ENCODE measurements at places on chromosomes 3 and 15.

- DNase-seq, result no peak
Measured at GRCh38 chr3:8604988-8605387, 39.6 kb downstream of the SSUH2 start.

- DNase-seq, result no peak
Measured at GRCh38 chr3:145089337-145089736, 1071.6 kb downstream of the PLOD2 start.

DNA sequence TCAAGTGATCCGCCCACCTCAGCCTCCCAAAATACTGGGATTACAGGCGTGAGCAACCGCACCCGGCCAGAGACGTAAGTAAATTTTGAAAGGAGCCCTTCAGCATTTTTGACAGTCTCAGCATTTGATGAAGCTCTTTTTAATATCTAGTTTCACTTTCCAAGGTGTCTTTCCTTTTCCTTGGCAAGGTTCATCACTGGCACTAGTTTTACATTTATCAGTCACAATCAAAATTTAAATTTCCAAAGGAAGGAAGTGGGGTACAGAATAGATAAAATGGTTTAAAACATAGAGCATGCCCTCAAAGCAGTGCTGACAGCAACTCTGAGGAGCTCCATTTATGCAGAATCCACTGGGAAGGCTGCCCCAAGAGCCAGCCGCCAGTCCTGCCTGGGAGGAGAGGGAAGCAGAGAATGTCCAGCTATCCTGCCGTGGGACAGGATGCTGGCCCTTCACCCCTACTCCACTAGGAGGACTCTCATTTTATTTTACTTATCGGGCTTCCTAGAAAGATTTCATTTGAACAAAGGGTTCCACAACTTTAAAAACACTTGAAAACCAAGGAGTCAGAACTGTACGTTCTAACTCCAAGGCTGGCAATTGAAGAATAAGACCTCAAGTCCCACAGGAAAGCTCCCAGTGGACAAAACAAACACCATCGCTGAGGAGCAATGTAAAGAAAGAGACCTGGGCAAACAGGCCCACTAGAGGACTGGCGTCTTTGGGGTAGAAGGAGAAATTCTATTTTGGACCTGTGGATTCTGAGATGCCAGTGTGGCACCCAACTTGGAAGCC, 9.9 kb downstream of the SFMBT1 start:
- no peak for DNase-seq

GRCh38 chr15:62378772-62379498, 213.8 kb upstream of the C2CD4B start:
- no peak for DNase-seq

- peak; percentile 72 for DNase-seq
Measured at GRCh38 chr15:74322558-74323180, 44.8 kb downstream of the CYP11A1 start.

GRCh38 chr15:66954601-66955000, 110.8 kb upstream of the SMAD3 start:
- DNase-seq, result no peak

- DNase-seq, result peak; percentile 60
Measured at GRCh38 chr3:191373327-191373726, 43.0 kb upstream of the UTS2B start.

- DNase-seq, result no peak
Measured at GRCh38 chr3:15313461-15313860, 18.9 kb downstream of the SH3BP5 start.

GRCh38 chr15:39735120-39735717, 47.4 kb downstream of the FSIP1 start:
- DNase-seq, result peak; percentile 54

GRCh38 chr15:67022587-67023105, 42.8 kb upstream of the SMAD3 start:
- no peak for DNase-seq

- DNase-seq, result no peak
Measured at GRCh38 chr15:38551720-38552648, 12.6 kb downstream of the RASGRP1 start.

DNA sequence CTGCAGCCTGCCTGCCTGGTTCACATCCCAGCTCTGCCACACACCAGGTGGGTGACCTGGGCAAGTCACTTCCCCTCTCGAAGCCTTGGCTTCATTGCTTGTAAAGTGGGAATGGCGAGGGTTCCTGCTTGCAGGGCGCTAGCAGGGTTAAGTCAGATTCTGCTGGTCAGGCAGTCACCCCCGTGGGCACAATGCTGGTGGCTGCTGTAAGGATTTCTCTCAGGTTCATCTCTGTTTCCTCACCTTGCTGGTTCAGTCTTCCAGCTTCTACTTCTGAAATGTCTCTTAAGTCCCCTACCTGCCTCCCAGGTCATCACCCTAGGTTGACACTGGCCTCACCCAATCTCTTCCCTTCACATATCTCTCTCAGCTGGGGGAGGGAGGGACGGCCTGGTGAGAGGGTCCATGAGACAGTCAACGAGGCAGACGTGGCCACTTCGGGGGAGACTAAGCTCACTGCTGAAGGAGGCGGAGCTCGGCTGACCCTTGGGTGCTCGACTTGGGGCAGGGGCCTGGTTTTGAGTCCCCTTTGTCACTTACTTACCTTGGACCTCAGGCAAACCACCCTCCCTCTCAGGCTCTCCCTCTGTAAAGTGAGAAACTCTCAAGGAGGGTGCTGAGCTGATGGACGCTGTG, 11.5 kb downstream of the CTSH start:
- no peak for DNase-seq
